ENCODE measurements at places on chromosomes 2 and 18.

DNA sequence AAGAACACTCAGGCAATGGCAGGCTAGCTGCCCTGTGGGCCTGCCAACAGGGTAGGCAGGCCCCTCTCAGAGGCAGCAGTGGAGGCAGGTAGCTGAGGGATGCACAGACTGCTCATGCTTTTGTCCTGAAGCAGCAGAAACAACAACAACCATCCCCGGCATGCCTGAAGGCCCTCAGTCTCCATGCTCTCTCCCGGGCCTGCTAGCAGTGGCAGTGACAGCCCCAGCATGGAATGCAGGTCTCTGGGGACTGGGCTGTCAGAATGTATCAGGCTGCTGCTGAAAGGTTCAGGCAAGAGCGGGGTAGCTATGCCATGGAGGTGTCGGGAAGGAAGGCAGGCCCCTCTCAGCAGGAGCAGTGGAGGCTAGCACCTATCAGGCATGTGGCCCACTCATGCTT is 209.8 kb downstream of the KCNJ3 start:
- DNase-seq, result no peak

DNA sequence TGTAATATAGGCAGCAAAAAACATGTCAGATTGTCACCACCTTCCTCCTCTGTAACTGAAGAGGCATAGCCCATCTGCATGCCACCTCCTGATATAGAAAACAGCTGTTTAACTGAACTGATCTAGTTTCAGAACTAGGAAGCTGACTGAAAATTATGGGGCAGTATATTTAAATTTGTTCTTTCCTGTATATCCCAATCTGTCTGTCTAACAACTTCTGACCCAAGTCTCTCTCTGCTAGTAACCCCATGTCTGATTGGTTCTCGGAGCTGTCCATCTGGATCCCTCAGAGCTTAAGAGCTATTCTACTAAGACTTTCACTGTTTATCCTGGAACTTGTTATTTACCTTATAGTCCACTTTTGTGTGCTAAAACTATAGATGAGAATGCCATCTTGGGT is 68.2 kb upstream of the SLC35G4 start:
- DNase-seq, result no peak

DNA sequence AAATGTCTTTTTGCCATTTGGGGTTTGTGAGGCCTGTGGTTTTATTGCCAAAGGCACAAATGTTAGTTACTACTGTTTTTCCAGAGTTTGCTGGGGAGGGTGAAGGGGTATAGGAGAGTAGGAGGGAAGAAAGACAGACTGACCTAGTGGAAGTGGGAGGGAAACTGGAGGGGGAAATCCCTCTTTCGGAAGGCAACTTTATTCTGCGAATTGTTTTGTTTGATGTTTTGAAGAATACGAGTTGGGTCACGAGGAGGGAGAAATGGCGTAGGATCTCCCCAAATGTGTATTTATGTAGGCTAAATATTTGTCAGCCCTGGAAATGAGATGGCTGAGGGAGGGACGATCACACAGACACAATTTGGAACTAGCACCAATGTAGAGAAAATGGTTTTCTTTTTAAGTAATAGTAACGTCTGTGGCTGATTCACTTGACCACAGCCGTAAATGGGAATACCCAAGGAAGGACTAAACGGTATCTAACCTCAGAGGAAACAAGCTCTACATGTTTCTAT is 172.3 kb downstream of the ICOS start:
- DNase-seq, result no peak

GRCh38 chr18:63552581-63552980 is 10.4 kb downstream of the SERPINB12 start:
- no peak for DNase-seq

GRCh38 chr2:142767847-142768246 is 109.6 kb upstream of the KYNU start:
- no peak for DNase-seq

GRCh38 chr2:188727846-188728245 is 246.3 kb upstream of the COL3A1 start:
- no peak for DNase-seq

DNA sequence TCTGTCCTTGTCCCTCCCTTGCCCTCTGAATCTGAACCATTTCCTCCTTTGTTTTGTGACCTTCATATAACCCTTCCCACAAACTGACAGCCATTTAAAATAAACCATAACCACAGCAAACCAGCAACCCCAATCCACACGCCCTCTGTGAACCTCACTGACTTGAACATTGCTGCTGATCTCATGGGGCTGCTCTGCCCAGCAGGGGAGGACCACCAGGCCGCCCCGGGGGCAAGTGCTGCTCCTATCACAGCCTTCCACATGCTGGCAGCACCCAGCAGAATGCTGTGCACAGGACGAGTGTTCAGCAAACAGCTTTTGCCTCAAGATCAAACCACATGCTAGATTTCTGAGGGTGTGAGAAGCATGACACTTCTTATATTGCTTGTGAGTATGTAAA is 73.9 kb upstream of the UXS1 start:
- no peak for DNase-seq

DNA sequence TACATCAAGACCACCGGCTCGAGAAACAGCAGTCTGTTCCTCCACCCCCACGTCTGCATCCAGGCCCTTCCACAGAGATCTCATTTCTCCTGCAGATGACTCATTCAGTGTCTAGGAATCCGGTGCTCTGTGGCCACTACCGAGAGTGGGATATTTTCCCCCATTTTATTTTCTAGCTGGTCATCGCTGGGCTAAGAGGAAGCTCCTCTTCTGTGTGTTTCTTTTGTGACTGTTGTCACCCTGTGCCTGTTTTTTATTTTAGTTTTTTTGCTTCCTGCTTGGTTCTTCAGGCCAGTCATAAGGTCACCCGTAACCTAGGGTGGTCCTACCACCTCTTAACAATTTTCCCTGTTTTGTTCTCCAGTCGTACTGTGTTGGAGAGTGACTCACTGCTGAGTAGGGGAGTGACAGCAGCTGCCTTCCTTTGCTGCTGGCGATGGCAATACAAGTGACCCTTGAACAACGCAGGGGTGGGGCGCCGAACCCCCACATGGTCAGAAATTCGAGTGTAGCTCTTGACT is 6.7 kb downstream of the RAMP1 start:
- DNase-seq, result no peak

GRCh38 chr18:27861539-27861938 is 315.4 kb downstream of the CDH2 start:
- no peak for DNase-seq

- DNase-seq, result no peak
Observed at GRCh38 chr18:44458777-44459176, 221.9 kb upstream of the SETBP1 start.

DNA sequence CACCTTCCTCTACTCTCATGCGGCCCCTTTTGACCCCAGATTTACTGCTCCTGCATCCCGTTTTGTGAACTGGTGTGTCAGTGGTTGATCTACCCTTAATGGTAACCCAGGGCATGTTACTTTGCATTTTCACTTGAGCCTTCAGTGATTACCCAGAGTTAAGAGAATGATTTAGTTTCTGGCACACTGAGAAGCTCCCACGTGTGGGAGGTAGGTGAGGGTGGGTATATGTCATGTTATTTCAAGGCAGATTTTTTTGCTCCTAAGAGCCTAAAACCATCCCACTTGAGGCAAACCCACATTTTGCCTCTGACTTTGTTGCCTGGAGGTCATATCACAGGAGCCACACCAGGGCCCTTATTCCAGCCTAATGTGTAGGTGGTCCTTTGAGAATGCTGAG is 186.7 kb downstream of the CTIF start:
- no peak for DNase-seq

DNA sequence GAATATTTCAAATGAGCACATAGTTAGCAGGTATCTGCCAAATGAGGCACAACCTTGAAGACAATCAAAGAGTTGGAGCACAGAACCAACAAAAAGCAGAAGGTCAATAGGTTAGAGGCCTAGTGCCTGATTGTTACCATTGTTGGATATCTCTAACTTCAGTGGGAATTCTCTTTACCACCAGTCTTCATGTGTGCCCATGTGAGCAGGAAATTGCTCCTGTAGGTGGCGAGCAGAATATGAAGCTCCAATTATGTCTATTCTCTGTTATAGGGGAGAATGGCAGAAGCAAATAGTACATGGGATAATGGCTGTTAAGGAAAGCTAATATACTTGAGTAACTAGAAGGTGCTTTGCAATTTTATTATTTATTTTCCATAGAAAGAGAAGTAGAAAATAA is 14.9 kb upstream of the ZNF385B start:
- DNase-seq, result no peak
